ENCODE measurements at places on chromosomes 13 and 19. TPM values are rescaled to one million over a fixed set of nuclear protein-coding genes. Genes with fewer than 3 reads are reported as not detected.
A peak's percentile ranks its signal among the peaks of the same experiment; 100 is the strongest.

DNA sequence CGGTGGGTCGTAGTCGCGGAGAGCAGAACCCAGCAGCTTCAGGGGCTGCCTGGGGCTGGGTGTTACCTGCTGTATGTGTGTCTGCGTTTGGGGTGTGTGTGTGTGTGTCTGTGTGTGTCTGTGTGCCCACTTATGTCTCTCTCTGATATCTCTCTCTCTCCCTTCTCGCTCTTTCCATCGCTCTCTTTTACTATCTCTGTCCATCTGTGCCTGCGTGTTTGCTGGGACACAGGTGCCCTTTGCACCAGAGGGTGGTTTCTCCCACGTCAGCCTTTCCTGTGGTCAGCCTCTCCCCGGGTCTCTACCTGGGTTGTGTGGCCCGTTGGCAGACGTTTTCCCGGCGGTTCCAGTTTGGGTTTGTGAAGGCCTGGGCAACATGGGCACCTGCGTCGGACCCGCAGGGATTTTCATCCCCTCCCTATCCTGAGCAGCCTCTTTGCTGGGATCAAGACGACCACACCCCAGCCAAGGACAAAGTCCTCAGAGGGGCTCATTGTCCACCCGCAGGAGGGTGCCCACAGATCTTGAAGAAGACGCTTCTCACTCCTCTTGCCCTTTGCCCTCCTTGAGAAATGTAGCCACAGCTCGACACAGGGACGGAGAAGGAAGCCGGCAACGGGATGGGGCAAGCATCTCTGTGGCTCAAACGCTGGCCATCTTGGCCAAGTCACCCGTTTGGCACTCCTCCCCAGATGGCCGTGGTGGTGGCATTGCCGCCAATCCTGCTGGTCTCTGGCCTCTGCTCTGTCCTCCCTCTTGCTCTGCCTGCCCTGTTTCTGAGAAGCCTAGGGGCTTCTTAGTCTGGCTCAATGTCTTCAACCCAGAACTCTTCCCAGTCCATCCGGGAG, 43.3 kb downstream of the ZNF146 start:
- no peak for DNase-seq

DNA sequence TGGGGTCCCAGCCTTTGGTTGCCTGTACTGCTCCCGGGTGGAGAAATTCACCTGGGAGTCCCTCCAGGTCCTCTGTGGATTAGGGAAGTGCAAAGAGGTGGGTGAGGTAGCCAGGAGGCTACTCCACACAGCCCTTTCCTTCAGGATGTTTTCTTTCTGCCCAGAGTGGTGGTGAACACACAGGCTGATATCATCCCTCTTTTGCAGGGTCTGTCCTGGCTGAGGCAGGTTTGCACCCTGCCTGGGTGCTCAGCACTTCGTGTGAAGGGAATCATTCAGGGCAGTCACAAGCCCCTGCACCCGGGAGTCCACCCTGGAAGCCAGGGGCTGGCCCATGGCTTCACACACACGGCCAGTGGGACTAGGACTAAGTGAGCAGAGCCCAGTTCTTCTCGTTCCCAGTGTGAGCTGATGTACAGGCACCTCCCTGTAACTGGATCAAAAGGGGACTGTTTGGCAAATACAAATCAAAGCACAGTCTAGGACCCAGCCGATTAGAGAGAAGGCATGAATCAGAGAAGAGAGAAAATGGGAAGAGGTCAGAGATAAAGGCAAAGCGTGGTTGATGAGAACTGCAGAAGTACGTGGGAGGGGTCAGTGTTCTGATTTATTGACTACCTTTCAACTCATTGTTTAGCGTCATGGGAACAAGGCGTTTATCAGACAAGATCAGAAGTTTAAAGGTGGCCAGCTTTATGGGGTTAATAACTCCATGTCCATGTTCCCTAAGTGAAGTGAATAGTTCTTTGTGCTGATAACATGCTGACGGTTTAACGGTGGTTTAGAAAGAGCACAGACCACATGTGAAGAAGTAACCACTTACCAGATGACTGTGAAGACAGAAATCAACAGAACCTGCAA, 30.4 kb upstream of the SPATA13 start:
- no peak for DNase-seq

GRCh38 chr19:28472843-28473242, 740.1 kb downstream of the UQCRFS1 start:
- DNase-seq: no peak

DNA sequence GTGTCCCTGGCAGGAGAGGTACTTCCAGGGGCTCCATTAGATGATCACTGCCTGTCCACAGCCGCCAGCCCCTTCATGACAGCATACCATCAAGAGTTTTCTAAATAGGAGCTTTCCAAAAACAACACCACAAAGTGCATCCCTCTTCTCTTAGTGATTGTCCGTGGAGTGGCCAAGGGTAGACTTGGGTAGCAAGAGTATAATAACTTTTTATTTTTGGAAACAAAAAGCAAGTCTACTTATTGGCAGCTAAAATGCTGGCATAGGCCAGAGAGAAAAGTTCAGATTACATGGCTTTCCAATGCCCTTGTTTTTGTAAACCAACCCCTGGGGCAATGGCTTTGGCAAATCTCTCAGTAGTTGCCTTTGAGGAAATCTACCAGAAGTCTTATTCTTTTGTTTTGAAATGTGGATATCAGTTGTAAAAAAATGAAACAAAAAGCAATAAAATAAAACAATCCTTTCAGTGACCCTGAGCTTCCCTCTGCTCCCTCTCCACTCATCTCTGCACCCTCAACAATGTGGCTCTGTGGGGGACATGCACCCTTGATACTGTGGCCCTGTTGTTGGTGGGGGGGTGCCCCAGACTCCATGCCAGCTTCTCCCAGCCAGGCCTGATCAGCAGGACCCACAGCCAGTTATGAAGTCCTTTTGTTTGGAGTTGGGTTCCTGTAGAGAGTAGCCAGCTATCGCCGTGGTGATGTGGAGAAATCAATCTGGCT, 294.1 kb downstream of the DLEU7 start:
- no peak for DNase-seq

DNA sequence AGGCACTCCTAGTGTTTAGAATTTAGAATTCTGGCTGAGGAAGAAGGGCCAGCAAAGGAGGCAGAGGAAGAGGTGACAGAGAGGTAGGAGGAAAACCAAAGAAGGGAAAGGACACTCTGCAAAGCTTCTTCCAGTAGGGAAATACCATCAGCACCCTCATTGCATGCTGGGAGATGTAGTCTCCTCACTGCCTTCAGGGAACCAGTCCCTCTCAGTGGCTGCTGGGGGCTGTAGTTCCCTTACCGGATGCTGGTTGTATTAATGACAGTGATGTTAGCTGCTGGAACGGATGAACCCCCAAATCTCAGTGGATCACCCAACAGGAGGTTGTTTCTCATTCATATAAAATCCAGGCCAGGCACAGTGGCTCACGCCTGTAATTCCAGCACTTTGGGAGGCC, 10.1 kb downstream of the GRIN2D start:
- DNase-seq: peak; percentile 28

GRCh38 chr13:102724923-102725322, 30.1 kb upstream of the METTL21C start:
- no peak for DNase-seq

- no peak for DNase-seq
Measured at GRCh38 chr19:19451429-19452242, 46.2 kb downstream of the GATAD2A start.

- DNase-seq: no peak
Measured at GRCh38 chr13:78587395-78587794, 16.0 kb downstream of the POU4F1 start.

DNA sequence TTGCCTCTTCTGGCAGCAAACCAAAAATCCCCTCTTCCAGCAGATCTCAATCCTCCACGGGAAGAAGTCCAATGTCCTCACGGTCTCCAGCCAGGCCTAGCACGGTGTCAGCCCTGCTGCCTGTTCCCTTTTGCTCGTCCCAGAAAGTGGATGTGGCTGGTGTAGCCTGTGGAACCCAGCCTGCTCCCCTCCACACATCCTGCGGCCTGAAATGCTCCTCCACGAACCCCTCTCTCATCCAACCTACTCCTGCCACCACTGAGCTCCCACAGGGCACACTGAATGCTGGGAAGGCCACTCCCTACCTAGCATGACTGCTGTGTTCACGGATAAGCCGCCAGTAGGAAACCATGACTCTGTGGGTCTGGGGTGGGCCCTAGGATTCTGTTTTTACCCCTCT, 3.0 kb downstream of the MBOAT7 start:
- no peak for DNase-seq

GRCh38 chr13:85719749-85720148, 79.5 kb downstream of the SLITRK6 start:
- DNase-seq: no peak

GRCh38 chr19:29329460-29330134, 116.6 kb upstream of the UQCRFS1 start:
- DNase-seq: no peak

GRCh38 chr19:45079063-45079910, at the start of gene GEMIN7:
Gene GEMIN7 (plus strand): TSS chr19:45079260. CDS start chr19:45090115, 10,855 bp downstream.
- peak; percentile 74 for DNase-seq

- DNase-seq: no peak
Measured at GRCh38 chr13:106744516-106744915, 176.6 kb upstream of the ARGLU1 start.

- DNase-seq: no peak
Measured at GRCh38 chr19:10923260-10924112, 5.0 kb downstream of the YIPF2 start.

DNA sequence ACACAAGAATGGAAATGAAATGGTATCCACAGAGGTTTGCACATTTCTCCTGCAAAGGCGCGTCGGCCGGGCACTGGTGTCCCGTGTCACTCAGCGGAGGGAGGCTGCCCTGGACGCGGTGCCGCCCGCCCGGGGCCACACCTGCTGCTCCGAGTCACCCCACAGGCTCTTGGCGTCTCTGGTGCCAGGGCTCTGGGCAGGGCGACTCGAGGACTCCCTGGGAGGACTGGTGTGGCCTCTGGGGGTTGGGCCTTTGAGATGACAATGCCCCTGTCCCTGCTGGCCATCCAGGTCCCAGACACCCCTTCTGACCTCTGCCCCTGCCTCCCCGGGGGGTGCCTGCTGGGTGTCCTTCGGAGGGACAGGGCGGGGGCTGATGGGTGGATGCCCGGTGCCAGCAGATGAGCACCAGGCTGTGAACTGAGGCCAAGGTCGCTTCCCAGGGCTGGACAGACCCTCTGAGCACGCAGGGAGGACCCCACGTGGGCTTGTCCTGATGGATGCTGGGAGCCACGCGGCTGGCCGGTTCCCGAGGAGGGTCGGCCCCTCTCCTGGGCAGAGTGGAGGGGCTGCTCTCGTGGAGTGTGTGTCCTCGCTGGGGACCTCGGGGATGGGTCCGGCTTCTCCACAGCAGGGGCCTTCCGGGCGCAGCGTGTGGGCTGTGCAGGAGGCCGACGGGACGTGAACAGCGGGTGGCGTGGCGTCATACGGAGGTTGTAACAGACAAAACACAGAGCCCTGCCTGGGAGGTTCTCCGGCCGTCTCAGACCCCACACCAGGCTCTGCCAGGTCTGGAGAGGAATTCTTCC, 4.7 kb upstream of the CACTIN start:
- DNase-seq: no peak

DNA sequence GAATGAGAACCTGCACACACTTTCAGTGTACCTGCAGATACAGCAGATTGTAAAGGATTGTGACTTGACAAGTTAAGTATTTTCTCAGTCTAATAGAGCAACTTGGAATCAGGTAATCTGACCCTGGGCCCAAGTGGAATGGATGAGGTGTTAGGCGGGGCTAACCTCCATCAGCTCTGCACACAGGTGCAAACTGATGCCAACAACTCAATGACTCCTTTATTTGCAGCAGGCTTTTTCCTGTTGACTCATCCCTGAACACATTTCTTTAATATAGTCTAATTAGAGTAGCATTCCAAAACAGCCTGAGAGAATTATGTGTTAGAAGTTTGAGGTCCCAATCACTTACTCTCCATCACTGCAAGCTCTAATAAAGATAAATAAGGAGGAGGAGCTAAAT, 48.8 kb downstream of the TPT1 start:
- no peak for DNase-seq

- peak; percentile 46 for DNase-seq
Measured at GRCh38 chr19:15101479-15102082, 5.6 kb upstream of the SYDE1 start.

GRCh38 chr19:2221250-2221831, 14.8 kb downstream of the PLEKHJ1 start:
- DNase-seq: no peak

Gene SBK2
- not detected for total RNA-seq

Gene HAUS5
- 27.0 TPM for total RNA-seq

Gene SPINT2
- total RNA-seq: 49.1 TPM

Gene PLIN5
- not detected for total RNA-seq

Gene DACH1
- 0.13 TPM for total RNA-seq

Gene PLA2G4C
- 11.7 TPM for total RNA-seq

Gene SPTBN4
- 0.21 TPM for total RNA-seq

Measured in T-helper 17 cell (primary cell).